GOT3 (cell line): ENCODE measurements at places on chromosomes 2 and 18.

DNA sequence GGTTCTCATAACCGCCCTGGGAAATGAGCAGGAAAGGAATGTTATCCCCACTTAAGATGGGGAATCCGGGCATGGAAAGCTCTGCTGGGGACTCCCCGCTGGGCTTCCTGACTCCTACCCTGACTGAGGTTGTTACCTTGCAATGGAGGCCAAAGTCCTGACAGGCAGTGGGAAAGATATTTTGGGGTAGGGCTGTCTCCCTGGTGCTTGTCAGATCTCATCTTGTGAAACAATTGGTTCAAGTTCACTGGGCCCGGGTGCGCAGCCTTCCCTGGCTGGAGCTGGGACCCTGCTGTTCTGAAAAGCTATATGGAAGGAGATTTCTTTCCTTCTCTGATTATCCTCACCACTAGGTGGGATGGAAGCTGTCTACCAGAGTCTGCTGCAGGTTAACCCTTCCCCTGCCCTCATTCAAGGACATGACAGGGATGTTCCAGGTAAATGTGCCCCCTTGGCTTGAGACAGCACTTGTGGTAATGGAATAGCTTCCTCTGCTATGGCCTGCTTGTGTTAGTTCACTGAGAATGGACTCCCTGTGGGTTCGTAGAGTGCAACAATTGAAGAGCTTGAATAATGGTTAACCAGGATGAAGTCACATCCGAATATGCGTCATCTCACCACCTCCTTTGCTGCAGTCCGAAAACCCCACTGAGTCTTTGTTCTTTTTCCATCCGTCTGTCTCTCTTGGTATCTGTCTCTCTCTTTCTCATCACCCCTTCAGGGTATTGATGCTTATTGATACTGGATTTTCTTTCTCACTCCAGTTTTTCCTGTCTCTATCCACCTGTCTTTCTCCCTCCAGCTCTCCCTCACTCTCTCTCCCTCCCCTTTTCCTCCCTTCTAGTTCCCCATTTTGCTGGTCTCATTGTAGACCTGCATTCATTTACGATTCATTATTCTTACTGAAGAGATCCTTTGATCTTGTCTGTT is 67.8 kb upstream of the EPAS1 start:
- no peak for DNase-seq

- no peak for DNase-seq
Measured at GRCh38 chr2:121529439-121530211, 1.1 kb upstream of the RNU4ATAC start.

DNA sequence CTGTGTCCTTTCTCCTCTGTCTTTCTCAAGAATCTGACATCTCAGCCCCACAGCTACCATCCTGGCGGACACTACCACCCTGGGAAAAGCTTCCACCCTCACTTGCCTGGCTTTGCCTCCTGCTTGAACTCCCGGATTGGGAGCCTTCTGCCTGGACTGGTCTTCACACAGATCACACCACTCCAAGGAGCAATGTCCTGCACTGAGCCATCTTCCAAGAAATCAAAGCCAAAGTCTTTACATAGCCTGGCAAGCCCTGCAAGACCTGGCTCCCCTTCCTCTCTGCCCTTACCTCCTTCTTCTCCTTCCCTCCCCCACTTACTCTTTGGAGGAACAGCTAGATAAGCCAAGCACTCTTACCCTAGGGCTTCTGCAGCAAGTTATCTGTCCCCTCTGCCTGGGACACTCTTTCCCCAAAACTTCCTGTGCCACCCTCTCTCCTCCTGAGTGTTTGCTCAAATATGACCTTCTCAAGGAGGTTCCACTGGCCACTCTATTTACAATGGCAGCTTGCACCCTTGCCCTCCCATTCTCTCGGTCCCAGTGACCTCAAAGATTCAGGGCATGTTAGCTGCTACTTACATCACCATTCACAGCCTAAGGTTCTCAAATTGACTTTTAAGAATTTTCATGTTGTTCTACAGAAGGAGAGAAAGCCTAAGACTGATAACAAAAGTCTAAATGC is 9.7 kb downstream of the ATP8B1 start:
- DNase-seq: no peak

DNA sequence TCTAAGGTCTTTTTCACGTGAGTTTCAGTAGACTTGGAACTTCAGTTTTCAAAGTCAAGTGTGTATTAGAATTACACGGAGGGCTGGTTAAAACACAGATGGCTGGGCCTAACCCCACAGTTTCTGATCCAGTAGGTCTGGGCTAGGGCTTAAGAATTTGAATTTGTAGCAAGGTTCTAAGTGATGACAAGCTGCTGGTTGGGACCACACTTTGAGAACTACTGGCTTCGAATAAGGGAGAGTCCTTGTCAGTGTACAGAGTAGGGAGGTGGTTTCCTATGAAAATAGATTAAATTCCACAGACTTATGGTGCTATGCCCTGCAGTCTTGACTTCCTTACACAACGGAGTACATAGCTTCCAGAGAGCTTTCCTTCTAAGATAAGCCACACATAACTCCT is 4.5 kb downstream of the RHOB start:
- DNase-seq: no peak

DNA sequence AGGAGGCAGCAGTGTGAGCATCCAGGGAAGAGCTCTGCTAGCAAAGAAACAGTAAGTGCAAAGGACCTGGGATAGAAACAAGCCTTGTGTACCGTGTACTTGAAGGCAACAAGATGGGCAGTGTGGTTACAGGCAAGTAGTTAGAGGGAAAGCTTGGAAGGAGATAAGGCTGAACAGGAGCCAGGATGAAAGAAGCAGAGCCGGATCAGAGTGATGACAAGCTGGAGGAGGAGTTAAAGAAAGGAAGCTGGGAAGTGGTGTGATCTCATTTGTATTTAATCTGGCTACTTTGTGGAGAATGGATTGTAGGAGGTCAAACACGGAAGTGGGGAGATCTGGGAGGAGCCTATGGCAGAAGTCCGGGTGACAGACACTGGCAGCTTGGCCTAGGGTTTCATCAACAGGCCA is 44.7 kb upstream of the VPS54 start:
- no peak for DNase-seq

DNA sequence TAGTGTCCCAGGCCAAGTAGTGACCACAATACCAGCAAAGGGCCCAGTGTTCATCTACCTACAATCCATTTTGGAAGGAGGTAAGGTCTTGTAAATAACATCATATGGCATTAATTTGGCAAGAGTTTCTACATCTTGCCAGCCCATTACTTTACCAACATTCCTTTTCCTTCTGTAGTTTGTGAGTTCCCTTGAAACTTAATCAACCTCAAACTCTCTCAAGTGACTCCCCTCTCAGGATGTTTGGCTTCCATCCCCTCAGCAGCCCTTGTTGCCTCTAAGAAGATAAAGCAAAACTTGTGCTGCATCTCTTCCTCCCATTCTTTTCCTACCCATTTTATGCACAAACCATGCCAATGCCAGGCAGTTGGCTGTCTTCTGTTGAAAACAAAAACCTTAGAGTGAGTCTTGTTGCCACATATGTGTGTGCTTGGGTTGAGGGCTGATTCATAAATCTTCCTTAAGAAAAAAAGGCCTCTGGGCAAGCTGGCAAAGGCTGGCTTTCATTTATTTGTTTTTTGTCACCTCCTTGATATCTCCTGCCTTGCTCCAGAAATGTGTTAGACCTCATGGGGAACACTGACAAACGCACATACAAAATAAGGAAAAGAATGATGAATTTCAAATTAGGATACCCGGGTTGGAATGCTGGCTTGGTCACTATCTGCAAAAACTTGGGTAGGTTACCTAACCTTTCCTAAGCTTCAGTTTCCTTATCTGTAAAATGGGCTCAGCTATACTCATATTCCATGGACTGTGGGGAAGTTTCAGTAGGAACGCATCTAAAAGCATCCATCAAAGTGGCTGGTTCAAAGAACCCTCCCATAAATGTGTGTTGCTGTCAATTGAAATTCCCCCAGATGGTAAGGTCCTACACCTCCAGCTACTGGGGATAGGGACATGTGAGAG is 29.4 kb upstream of the ST3GAL5 start:
- DNase-seq: no peak

DNA sequence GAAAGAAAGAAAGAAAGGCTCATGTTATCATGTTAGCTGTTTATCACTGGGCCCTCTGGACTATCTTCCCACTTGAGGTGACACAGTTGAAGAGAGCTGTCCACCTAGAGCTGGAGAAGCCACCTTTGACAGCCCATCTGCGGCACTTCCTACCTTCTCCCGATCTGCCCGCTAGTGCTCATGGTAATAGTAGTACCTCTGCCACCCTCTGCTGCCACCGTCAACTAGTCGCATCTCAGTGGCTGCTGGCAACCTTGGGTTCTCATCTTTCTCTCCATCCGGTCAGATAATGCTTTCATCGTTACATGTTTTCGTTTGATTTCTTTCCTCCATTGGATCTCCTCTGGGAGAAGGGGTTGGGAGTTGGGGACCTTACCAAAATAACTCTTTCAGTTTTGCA is 63.2 kb upstream of the COPS8 start:
- no peak for DNase-seq

DNA sequence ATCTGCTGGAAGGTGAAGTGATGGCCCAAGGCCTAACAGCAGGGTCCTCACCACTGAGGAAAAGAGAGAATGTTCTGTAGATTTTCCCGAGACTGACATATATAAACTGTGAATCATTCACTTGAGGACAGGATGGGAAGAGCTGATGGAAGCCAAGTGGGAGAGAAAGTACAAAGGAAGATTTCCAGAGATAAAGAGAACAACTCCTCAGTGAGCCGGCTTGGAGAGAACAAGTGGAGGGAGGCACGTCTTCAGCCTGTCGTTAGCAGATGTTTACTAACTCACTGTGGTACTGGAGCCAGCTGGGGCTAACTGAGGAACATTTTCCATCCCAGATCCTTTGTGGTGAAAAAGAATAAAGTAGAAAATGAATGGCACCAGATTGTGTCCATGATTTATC is 552.9 kb upstream of the TNP1 start:
- no peak for DNase-seq

DNA sequence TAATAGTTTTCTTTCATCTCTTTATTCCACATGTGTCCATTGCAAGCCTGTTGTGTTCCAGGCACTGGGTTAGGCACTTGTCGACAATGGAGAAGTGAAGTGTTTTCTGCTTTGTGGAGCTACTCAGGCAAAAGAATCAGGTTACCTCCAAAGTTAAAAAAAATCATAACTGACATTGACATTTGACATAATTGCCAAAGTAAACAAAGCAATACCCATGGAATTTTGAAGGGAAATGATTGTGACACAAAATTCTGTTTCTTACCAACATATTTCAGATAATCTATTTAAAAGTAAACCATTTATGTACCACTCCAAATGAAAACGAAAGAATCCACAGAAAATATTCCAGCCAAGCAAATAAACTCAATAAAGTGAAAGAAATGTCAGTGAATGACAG is 6.4 kb upstream of the TGFA start:
- no peak for DNase-seq

DNA sequence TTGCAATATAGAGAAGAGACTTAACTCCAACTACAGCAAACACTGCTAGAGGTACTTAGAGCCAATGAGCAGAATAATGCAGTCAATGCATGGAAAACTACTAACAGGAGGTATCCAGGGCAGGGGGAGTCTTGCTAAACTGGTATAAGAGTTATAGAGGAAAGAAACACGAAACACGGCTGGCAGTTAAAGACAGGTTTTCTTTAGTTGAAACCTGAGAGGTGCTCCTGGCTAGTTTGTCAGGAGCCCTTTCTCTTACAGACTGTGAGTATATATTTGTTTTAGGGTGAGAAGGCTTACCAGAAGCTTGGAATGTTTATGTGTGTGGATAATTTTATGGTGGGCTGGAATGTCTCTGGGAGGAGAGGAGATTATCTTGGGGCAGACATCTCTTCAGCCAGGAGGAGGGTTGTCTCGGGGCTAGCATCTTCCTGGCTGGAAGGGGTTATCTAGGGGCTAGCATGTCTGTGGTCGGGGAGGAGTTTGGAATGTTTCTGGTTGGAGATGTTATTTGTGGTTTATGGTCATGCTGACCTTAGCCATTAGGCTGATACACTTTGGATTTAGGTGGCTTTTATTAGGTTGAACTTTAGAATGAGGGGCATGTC is 1048.8 kb downstream of the DPP10 start:
- DNase-seq: no peak

GRCh38 chr18:48333563-48333962 is 75.6 kb downstream of the ZBTB7C start:
- no peak for DNase-seq

- DNase-seq: no peak
Measured at GRCh38 chr2:199108056-199108455, 349.7 kb downstream of the SATB2 start.
